Stimulated activated CD8-positive, alpha-beta memory T cell treated with anti-CD3 and anti-CD28 coated beads, Interleukin-7, amount 100 ng/mL, for 48 hours (primary cell): ENCODE measurements at places on chromosomes 2 and 18.

DNA sequence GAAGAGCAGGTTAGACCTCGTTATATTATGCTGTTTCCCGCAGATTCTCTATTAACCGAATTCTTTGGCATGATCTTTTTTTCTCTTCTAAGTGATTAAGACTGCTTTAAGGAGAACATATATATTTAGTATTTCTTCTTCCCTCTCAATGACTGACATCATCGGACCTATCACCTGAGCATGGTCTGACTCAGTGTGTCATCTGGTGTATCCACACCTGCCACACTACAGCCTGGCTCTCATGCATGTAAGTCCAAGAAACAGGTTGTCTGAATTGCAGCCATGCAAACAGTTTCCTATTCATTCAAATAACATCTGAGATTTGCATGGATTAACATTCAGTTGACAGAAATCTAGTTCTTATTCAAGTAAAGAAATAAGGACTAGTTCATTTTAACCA lies 55.1 kb upstream of the CWC22 start:
- no peak for DNase-seq

DNA sequence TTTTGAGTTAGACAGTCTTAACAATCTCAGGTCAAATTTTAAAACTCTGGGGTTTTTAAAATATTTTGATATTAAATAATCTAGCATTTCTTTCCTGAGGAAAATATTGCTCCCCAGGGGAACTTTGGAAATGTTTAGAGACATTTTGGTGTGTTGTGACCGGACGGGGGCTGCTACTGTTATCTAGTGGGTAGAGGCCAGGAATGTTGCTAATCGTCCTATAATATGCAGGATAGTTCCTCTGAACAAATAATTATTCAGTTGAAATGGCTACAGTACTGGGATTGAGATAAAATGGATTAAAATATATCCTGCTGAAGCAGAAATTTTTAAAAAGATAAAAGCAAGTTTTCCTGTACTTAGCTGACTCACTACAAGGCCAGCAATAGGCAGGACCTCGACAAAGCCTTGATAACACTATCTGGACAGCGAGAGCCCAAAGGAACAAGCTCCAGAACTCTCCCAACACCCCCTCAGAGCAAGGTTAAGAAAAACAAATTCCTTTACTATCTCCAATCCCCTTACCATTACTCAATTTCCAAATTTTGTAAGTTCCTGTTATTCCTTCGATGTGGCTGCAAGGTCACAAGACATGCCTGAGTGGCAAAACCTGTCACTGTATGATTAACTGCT lies 1407.4 kb downstream of the SUCLG1 start:
- DNase-seq: no peak

GRCh38 chr2:109117780-109118179 lies 11.2 kb upstream of the SH3RF3 start:
- no peak for DNase-seq

DNA sequence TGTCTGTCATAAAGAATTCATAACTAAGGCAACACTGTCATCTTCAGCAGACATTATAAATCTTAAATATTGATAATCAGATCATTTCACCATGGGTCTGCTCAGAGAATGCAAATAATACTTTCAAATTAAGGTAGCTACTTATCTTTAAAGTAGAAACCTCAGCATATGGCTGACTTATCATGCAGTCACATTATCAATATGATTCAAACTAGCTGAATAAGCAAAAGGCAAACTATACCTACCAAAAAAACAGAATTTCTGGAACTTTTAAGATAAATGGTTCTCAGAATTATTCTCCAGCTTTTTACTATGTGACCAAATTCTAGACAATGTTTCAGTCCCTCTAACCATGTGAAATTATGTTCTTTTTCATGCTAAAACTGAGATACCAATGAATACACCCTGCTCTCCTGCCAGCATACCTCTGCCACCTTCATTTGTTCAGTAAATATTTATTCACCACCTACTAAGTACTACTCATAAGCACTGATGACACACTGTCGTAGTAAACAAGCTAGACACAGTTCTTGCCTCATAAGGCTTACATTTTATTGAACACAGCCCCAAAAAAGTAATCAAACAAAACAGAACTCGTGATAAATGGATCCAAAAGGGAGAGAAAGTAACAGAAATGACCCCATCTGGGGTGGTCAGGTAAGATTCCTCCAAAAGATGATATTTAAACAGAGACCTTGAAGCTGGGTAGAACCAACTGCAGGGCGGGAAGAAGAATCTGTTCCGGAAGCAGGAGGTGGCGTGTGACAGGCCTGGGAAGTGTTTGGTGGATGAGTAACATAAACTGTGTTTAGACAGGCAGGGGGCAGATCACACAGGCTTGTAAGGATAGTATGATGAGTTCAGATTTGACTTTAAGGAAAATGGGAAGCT lies 17.7 kb downstream of the SPIRE1 start:
- DNase-seq: no peak

DNA sequence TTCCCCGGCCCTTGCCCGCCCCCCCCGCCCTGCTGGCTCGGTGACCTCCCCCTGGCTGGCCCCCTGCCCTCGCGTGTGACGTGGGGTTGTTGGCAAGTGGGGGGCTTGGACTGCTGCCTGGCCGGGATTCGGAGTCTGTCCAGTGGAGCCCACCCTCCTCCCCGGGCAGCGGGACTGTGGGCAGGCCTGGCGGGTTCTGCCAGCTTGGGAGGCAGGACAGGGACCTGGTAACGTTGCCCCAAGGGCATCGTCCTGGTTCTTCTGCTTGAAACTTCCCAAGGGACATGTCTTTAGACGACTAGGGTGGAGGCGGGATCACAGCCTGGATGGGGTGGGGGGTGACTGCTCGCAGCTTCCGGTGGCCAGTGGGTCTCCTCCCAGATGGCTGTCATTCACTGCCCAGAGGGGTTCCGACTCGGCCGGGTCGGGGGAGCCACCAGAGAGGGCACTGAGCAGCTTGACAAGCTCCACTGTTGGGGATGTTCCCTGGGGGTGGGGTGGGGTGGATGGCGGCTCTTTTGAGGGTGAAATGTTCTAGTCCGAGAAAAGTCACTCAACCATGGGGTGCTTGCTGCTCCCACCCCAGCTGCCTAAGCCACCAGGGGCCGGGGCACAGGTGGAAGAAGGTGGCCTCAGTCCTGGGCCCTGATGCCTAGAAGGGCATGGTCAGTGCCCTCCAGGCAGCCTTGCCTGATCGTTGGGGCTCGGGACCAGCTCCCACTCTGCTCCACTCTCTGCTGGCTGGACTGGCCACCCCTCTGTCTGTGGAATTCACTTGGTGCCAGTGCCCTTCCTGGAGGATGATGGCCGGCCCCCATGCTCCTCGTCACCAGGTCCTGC lies 4.3 kb upstream of the HS6ST1 start:
- no peak for DNase-seq

GRCh38 chr2:161676902-161677496 lies 52.8 kb downstream of the SLC4A10 start:
- DNase-seq: no peak

GRCh38 chr2:125085904-125086303 lies 1060.8 kb downstream of the CNTNAP5 start:
- no peak for DNase-seq

GRCh38 chr18:6917072-6917471 lies 187.6 kb downstream of the ARHGAP28 start:
- DNase-seq: no peak

GRCh38 chr2:40274270-40274669 lies 177.6 kb downstream of the SLC8A1 start:
- no peak for DNase-seq

DNA sequence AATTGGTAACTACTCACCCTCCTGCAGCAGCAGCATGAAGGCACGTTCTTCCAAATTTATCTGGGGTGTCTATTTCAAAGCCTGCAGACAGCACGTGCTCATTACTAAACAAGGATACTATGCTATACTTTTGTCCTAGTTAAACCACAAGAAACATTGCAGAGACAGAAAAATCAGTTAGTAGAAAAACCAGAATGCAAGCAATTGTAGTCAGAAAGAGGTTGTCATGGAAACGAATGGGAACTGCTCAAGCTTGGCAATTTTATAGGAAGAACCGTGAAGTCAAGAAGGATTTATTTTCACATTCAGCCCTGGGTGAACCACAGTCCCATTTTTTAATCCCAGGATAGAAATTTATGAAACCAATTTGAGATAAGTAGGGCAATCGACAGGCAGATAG lies 162.2 kb upstream of the PGAP1 start:
- no peak for DNase-seq

DNA sequence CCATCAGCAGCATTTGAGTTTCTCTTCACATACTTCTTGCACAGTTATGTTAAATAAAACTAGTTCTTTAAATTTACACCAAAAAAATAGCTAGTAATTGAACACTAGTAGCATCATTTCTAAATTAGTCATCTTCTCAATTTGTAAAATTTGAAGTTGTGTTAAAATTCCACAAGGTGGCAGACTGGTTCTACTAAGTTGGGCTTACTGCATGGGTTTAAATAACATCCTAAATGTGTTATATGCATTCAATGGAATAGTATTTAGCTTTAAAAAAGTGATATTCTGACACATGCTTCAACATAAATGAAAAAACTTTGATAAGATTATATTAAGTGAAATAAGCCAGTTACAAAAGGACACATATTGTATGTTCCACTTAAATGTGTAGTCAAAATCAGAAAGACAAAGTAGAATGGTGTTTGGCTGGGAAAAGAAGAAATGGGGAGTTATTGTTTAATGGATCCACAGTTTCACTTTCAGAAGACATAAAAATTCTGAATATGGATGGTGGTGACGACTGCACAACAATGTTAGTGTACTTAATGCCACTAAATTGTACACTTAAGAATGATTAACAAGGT lies 28.7 kb upstream of the RPRD1A start:
- no peak for DNase-seq

DNA sequence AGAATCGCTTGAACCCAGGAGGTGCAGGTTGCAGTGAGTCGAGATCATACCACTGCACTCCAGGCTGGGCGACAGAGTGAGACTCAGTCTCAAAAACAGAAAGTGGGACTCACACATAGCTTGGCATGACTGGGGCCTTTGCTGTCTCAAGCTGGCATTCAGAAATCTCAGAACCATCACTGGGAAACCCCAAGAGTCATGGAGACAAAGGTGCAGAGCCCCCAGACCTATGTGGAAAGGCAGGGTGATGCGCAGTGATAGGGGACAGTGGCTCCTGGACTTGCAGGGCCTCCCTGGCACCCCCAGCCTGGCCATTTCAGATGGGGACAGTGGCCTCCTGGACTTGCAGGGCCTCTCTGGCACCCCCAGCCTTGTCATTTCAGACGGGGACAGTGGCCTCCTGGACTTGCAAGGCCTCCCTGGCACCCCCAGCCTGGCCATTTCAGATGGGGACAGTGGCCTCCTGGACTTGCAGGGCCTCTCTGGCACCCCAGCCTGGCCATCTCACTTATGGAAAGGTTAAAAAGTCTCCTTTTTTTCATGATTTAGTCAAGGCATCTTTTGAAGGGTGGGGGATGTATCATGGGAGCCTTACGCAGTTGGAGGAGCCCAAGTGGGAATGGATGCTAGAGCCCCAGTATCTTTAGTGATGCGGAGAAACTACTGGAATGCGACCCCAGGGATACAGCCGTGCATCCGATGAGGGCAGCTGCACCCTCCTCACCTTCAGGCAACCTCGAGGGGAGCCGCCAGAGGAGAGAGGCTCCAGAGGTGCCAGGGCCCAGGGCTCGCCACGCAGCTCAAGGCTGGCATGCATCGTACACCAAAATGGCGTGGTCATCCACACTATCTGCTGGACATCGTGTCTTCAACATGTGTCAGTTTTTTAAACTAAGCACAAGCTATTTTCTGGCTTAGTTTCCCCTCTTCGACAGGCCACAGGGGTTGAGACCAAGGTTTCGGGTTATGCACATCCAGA lies 30.5 kb downstream of the ZNF516 start:
- DNase-seq: no peak

GRCh38 chr2:231259104-231259503 lies 60.7 kb downstream of the ARMC9 start:
- no peak for DNase-seq

DNA sequence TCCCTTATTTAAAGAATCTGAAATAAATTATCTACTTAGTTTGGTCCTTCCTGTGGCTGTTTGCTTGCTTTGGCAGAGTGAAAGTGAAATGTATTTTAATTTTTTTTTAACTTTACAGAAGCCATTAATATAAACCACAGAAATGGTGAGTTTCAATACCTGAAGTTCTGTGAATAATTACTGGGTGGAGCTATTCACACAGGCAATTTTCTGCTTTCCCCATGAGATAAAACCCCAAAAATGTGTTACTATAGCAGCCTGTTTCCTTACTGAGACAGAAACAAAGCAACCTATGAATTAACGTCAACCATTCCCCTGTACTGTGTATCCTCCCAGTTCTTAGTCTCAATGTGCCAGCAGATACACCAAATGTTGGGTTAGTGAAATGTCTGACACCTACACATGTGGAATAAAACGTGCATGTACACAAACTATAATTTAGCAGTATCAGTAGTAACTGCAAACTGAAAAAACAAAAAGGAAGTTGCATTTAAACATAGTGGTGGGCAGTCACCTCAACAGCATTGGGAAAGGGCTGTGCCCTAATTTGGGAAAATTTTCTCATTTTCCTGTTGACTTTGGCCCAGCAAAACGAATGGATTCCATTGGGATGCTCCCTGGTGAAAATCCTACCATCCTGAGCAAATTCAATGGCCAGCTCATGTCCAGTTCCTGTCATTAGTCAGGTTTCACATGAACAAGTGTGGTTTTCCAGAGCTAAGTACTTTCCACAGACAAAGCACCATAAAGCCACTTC lies 73.1 kb upstream of the RMDN2 start:
- DNase-seq: no peak

DNA sequence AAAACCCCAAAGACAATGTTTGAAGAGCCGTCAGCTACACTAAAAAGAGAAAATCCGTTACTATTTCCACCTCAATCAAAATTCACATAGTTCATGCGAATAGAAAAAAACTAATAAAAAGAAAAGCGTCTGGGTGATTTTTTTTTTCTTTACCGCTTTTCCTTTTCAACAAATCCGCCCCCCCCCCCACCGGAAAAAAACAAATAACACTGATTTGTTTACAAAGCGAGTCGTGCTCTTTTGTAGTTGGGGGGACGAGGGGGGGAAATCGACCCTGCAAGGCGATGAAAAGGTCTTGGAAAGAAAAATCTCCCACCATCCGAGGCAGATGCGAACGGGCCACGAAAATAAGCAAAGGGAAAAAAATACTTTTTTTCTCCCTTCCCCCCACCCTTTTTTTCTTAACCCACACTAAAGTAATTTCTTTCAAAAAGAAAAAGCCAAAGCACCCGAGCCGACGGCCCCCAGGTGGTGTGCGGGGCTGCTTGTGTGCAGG lies 638 bp downstream of the ZNF521 start:
- DNase-seq: no peak

DNA sequence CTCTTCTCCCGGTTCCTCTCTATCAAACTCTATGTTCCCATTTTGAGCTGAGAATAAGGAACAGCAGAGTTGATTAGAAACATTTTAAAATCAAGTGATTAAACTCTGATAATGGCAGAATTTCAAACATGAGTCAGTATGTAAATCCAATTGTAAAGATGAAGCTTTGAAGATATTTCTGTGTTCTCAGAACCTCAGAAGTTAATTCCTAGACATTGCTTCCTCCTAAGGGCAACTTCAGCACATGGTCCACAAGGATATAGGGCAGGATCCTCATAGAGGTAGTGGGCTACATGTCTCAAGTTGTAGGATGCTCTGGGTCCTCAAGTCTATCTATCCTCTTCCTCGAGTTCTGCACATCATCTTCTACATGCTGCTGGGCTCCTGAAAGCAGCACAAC lies 46.3 kb downstream of the QPCT start:
- DNase-seq: no peak

- DNase-seq: no peak
These were observed 184.0 kb downstream of the SEPTIN10 start for GRCh38 chr2:109429567-109430328.
